ENCODE measurements at places on chromosomes 6 and 20.

GRCh38 chr6:117711369-117711768 lies 36.1 kb downstream of the NUS1 start:
- DNase-seq, result no peak

GRCh38 chr6:123913863-123914262 lies 110.2 kb downstream of the NKAIN2 start:
- no peak for DNase-seq

- no peak for DNase-seq
Observed at GRCh38 chr6:158763434-158764182, 55.6 kb downstream of the EZR start.

- no peak for DNase-seq
Observed at GRCh38 chr6:122109075-122109474, 290.4 kb upstream of the HSF2 start.

GRCh38 chr6:158095031-158095430 lies 73.0 kb downstream of the SERAC1 start:
- no peak for DNase-seq

DNA sequence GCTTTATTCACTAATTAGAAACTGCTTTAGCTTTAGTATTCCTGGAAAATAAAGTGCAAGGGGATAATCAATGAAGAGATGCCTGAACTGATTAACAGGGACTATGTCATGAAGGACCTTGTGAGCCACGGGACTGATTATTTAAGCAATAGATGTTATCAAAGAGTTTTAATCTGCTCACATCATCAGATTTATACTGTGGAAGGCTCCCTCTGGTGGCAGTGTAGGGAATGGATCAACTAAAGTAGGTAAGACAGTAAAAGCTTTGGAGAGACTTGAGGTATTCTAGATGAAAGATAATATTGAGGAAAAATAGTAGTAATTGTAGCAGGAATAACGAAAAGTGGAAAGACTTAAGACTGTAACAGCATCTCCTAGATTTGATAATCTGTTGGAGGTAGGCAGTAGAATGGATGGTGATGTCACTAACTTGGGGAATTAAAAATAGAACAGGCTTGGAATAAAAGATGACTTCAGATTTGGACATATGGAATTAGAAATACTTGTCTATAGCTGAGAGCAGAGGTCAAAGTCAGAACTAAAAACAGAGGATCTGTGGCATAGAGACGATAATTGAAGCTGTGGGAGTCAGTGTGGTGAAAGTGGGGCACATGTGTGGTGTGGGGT lies 80.3 kb upstream of the HTR1E start:
- peak; percentile 20 for DNase-seq

GRCh38 chr20:63519668-63520503 lies 679 bp upstream of the PPDPF start:
- DNase-seq, result peak; percentile 29

All from putamen (tissue), 1 donor.